ENCODE measurements at places on chromosomes 6 and 20.
A peak's percentile ranks its signal among the peaks of the same experiment; 100 is the strongest.

DNA sequence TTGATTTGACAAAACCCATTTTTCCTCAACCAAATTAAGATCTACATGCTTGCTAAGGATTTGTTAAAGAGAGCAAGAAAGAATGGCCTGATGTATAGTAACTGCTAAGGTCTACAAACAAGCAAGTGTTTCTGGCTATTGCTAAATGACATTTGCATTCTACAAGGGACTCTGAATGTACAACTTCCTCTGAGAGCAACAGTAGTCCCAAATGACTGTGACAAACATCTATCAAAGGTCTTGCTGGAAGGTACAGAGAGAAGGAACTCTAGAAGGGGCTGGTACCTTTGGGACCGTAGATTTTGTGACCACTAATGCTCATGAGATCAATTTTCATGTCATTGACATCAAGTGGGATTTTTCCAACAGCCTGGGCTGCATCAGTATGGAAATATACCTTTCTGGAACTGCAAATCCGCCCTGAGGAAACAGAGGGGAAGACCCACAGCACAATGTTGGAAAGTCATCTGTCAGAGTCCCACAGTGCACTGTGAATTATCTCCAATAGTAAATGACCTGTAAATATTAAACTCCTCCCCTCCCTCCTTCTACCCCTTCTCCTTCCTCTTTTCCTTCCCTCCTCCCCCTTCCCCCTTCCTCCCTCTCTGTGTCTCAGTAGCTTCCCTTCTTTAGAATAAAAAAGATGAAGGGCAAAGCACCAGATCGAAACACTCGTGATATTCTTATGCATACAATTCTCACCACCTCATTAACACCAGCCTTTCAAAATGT lies 15.9 kb upstream of the CPNE1 start:
- DNase-seq, result no peak

- no peak for DNase-seq
These were observed 116.0 kb downstream of the CDC5L start for GRCh38 chr6:44503471-44503870.

- peak; percentile 94 for DNase-seq
These were observed 60.5 kb upstream of the SLC22A23 start for GRCh38 chr6:3517350-3517749.

- no peak for DNase-seq
These were observed 72.9 kb upstream of the FOXC1 start for GRCh38 chr6:1536526-1537429.

- DNase-seq, result peak; percentile 55
These were observed 2.0 kb downstream of the SPAG4 start for GRCh38 chr20:35617397-35618262.

GRCh38 chr20:21575167-21575566 lies 61.3 kb upstream of the NKX2-2 start:
- DNase-seq, result no peak

DNA sequence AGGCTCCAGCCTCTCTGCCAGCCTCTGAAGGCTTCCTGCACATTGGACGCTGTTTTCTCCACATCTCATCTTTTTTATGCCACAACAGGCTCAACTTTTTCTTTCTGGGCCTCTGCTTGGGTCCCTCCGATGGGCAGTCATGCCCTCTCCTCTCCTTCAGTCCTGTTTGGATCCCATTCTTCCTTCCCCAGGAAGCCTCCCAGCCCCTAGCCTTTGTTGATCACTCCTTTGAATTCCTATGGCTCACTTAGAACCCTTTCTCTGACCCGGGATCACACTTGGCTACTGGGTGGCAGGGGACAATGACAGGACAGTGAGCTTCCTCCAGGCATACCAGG lies 4.5 kb downstream of the SLA2 start:
- no peak for DNase-seq

DNA sequence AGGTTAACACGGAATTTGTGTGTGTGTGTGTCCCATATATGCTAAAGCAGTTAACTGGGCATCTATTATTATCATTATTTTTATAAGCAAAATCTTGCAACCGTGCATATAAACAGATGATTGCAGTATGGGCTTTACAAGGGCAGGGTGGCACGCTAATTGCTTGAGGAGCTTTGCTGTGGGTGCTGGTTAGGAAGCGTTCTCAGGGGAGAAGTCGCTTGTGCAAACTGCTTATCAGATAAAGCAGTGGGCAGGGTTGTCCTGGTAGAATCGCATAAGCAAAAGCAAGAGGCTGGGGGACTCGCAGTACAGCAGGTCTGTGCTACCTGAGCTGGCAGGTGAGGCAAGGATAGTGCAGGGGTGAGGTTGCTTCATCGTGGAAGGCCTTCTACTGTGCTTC lies 9.7 kb upstream of the CCN6 start:
- DNase-seq, result no peak

DNA sequence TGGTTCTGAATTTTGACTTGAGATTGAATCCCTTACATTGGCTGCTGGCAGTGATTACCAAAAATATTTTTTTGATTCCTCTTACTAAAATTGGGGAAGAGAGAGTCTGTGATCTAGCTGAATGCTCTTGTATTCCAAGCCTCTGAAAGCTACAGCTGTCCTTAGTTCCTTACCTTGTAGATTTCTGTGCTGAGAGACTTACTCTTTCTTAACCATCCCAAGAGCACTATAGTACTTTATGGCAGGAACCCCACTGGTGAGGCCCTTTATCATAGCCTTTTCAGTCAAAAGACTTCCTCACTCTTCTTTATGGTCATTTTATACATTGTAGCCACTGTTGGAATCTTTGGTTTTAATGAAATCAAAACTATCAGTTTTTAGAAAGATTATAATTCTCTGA lies 19.1 kb upstream of the ERVFRD-1 start:
- no peak for DNase-seq

GRCh38 chr6:133241086-133241900 lies at the start of gene EYA4:
EYA4 (plus strand) TSS chr6:133241357; CDS start chr6:133274781, 33,424 bp downstream.
- DNase-seq, result peak; percentile 12

- DNase-seq, result no peak
These were observed 132.0 kb upstream of the RNF24 start for GRCh38 chr20:4147319-4147718.

DNA sequence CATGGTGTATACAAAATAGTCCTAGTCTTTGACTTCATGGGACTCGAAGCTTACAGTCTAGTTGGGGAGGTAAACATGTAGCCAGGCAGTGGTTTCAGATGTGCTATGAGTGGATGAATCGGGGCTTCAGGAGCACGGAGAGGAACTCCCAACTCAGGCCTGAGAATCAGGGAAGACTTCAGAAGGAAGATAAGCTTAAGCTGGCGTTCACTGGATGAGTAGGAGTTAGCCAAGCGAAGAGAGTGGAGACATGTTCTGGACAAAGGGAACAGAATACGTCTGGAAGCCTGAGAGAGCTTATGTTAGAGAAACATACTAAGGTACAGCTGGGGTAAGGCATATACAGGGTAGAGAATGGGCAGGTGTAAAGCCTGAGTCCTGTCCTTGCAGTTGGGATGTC lies 8.8 kb downstream of the CARMIL1 start:
- DNase-seq, result no peak

GRCh38 chr6:11416936-11417576 lies 120.5 kb upstream of the TMEM170B start:
- no peak for DNase-seq

DNA sequence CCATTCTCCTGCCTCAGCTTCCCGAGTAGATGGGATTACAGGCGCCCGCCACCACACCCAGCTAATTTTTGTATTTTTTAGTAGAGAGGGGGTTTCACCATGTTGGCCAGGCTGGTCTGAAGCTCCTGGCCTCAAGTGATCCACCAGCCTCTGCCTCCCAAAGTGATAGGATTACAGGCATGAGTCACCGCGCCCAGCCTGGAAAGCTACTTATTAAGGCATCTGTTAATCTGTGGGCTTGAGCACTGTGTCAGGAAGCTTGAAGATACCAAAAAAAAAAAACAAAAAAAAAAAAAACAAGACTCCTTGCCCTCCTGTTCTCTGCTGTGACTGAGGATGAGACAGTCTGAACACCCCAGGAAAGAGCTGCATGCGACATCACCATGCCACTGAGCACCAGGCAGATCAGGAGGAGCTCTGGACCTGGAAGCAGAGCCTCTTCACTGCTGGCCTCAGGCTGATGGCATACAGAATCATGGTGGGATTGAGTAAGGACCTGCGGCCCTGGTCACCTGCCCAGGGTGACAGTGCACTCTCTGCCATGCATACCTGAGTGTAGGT lies 166.5 kb upstream of the SNX9 start:
- DNase-seq, result peak; percentile 13

- peak; percentile 45 for DNase-seq
These were observed 92.3 kb downstream of the EDN3 start for GRCh38 chr20:59392736-59393135.

- peak; percentile 28 for DNase-seq
These were observed 54.2 kb downstream of the HIVEP1 start for GRCh38 chr6:12066297-12066696.

- no peak for DNase-seq
These were observed 116.4 kb downstream of the TOX2 start for GRCh38 chr20:44031001-44031574.

DNA sequence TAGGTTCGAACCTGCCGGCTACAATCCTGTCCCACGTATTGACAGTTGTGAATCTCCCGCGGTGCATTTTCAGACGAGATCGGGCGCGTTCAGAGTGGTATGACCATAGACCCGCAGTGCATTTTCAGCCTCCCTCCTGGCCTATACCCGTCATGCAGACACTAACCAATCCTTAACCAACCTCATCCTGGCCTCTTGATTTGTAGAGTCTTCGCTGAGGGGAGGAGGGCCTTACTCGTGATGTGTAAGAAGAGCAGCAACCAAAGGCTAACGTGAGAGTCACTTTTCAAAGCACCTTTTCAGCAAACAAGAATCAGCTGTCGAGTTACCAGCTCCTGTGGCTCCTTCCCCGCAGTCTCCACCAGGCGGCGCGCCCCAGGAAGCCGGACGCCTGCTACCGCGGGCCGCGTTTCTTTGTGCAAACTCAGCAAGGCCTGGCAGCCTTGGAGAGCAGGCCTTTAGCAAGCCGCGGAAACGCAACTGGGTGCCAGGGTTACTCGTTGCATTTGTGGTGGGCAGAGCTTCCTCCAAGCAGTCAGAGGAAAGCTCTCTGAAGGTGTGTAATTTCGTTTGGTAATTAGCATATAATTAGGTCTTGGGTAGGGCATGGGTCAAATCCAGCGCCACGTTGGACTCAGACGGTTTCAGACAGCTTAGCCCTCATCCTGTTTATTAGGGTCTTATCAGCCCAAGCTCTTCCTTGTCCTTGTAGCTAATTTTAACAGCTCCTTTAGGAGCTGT lies 139.8 kb downstream of the OR2B2 start:
- peak; percentile 83 for DNase-seq

DNA sequence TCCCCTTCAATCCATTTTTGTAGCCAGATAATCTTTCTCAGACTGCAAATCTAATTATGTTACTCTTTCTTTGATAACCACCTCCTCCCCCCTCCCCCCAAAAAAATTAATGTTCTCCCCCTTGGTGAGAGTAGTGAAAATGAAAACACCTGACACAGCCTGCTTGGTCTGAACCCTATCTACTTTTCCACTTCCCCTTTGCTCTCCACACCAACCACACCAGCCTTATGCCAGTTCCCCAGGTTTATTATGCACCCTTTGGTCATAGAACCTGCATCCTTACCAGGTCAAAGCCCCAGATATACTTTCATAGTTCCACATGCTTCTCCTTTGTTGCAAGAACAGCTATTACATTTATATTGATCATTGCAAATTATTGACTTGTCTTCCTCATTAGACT lies 19.4 kb downstream of the PFDN4 start:
- no peak for DNase-seq

- no peak for DNase-seq
These were observed 1.6 kb upstream of the SLC32A1 start for GRCh38 chr20:38722683-38723016.

- DNase-seq, result no peak
These were observed 158.2 kb upstream of the IMPG1 start for GRCh38 chr6:76230711-76231110.

DNA sequence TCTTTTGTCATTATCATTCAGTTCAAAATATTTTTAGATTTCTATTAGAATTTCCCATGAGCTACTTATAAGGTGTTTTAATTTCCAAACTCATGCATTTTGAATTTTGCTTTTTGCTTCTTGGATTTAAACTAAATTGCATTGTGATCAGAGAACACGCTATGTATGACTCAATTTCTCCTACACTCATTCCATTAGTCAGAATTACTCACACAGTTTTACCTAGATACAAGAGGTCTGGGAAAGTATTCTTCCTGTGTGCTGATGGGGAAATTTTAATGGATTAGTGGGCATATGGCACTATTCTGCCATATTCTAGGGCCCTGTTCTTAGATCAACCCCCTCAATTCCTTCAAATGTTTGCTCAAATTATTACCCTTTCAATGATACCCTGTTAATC lies 49.9 kb upstream of the BMP5 start:
- DNase-seq, result peak; percentile 70

GRCh38 chr6:28772480-28773381 lies 151.1 kb downstream of the TRIM27 start:
- no peak for DNase-seq

- DNase-seq, result no peak
These were observed 598.8 kb downstream of the RNF144B start for GRCh38 chr6:18985996-18986395.

- DNase-seq, result no peak
These were observed 6.1 kb downstream of the NFATC2 start for GRCh38 chr20:51536116-51537069.

DNA sequence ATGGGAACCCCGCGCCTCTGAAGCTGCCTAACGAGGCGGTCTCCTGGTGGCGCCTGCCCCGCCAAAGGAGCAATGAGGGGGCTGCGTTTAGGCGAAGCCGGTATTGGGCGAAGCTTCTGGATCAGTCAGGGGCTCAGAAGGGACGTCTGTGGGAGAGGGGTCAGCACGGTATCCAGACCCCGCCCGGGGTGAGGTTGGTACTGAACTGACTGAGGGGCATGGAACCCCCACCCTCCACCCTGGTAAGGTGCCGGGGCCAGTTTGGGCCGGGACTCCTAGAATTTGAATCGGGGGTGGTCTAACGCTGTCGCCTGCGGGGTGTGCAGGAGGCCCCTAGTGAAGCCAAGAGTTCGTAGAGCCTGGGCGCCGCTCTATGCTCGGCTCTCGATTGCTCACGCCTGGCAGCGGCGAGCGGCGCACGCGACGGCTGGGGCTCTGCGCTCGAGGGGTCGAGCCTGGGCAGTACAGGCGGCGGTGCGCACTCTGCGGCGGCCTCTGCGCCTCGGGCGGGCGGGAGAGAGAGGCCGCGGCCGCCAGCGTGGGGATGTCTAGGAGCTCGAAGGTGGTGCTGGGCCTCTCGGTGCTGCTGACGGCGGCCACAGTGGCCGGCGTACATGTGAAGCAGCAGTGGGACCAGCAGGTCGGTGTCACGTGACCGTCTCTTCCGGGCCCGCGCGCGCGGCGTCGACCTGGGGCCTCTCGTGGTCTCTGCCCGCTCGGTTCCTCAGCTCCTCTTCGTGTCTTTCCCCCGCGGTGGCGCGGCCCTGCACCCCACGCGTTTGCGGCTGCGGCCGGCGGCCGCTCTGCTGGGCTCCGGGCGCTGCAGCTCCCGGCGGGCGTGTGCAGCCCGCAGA lies at the start of the genes KAT14 and PET117:
TSS of gene KAT14 (plus strand) at position 452 of the 854 bp plus-strand sequence. CDS start 4,798 bp downstream, outside the sequence.
TSS of gene PET117 (plus strand) at position 452 of the 854 bp plus-strand sequence. CDS start at position 545, 93 bp downstream.
- DNase-seq, result peak; percentile 94

GRCh38 chr6:99609905-99610489 lies 3.4 kb downstream of the PRDM13 start:
- no peak for DNase-seq

DNA sequence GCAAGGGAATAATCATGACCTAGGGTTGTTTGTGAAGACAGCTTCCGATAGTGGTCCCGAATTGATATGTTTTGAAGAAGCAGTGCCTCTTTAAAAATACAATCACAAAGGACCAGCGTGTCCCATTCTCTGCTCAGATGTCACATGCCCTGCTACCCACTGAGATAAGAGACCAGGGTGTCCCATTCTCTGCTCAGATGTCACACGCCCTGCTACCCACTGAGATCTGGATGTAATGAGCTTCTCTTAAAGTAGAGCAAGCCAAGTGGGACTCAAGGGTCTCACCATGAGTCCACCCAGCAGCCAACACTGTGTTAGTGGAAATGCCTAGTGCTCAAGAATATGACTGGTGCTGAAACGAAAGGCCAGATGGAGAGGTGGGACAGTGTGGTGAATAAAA lies 22.2 kb downstream of the RIN2 start:
- DNase-seq, result no peak

Data from fibroblast of skin of abdomen (primary cell).